AG04450 (cell line): ENCODE measurements at places on chromosomes 2 and 18.
A peak's percentile ranks its signal among the peaks of the same experiment; 100 is the strongest.

GRCh38 chr2:101770726-101771125 lies 73.2 kb downstream of the MAP4K4 start:
- no peak for DNase-seq

GRCh38 chr2:126912201-126912600 lies 13.5 kb downstream of the TEX51 start:
- no peak for DNase-seq

DNA sequence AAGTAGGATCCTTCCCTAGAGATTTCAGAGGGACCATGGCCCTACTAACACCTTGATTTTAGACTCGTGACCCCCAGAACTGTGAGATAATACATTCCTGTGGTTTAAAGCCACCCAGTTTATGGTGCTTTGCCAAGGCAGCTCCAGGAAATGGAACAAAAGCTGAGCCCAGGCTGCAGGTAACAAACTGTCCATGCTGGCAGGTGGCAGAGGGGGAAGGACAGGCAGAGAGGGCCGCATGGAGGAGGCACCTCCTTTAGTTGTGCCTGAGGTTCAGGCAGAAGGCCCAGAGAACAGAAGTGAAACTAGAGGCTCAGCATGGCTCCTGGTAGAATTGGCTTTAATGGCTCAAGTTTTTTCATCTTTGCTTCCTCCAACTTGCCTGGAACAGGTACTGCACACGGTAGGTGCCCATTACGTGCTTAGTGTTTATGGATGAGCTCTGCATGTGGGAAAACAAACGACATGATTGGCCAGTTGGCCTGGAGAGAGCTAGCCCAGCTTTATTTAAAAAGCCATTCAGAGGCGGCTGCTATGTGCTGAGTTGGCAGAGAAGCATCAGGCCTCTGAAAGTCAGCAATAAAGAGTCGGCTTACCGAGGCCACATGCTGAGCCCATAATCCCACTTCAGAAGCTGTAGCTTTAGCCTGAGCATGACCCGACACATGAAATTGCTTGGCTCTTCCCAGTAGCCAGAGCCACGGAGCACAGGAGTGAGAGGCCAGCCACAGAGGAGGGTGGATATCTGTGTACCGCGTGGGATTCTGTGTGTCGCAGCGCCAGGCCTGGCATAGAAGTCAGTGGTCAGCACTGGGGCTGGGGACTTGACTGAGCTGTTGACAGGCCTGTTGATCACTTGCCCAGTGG lies 36.5 kb downstream of the HS1BP3 start:
- no peak for DNase-seq

GRCh38 chr2:19796035-19796695 lies 105.6 kb downstream of the TTC32 start:
- DNase-seq: no peak

GRCh38 chr18:58535340-58536201 lies 93.3 kb downstream of the ALPK2 start:
- no peak for DNase-seq

DNA sequence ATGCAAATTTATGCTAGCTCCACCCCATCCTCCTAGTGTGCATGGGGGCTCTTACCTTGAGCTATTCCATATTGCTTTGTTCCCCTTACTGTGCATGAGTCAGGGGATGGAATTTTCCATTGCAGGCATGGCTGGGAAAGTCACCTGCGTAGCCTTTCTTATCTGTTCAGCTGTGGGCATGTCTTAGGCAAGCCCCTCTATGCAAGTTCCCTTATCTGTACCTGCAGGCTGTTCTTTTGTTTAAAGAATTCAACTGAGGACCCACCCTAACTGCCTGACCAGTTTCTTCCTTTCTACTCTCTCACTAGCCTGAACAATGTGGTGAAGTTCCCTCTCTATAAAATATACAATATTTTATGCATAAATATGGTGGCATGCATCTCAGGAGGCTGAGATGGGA lies 54.2 kb upstream of the CDCA7 start:
- no peak for DNase-seq

DNA sequence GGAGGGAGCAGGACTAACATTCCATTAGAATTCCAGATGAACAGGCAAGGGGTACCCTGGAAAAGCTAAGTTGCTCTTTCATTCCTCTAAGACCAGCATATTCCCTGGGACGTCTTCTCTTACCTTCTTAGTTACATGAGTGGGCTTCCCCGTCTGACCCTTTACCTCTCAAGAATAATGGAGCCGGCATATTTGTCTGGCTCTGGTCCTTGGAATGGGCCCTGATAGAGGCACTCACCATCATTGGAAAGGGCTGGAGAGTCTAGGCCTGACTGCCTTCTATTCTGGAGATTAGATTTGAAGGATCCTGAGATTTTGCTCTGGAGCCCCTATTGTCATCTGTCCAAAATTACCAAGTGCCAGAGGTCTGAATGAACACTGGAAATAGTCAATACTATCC lies 347.5 kb downstream of the MYCN start:
- DNase-seq: no peak

DNA sequence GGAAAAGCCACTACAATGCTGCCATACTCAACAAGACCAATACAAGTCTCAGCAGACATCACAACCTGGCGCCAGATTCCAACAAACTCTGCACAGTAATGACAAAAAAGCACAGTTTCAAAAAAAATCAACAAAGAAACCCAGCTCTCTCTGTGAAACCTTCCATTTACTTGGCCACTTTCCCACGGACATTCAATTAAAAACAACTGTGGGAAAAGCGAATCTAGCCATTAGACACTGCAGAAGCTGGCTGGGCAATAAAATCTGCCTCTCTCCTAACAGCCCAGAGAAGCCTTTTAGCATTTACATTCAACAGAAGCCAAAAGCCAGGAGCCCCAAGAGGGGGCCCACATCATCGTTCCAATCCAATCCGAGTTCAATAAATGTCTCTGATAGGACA lies 128.9 kb downstream of the HDAC4 start:
- no peak for DNase-seq

DNA sequence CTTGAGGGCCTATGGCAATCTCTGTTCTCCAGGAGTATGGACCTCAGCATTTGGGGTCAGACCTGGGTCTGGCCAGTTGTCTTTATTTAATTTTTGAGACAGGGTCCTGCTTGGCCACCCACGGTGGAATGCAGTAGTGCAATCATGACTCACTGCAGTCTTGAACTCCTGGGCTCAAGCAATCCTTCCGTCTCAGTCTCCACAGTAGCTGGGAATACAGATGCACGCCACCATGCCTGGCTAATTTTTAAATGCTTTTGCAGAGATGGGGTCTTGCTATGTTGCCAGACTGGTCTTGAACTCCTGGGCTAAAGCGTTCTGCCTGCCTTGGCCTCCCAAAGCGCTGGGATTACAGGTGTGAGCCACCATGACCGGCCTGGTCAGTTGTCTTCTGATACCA lies 46.4 kb upstream of the INHBB start:
- no peak for DNase-seq

GRCh38 chr2:84175970-84176369 lies 283.1 kb downstream of the SUCLG1 start:
- no peak for DNase-seq

DNA sequence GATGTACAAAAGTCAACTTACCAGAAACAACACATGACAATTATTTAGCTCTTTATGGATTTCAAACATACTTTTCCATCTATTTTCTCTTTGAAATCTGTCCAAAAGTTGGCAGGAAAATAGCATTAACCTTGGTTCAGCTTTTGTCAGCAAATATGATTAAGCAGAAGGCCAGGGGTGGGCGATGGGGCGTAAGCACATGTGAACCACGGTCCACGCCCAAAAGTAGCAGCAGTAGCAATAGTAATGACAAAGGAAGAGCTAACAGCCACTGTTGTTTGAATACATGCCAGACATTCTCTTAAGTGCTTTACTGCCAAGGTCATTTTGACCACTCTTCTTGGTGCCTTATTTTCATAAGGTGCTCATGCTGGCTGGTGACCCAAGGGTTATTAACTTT lies 73.5 kb downstream of the ANTXR1 start:
- no peak for DNase-seq

DNA sequence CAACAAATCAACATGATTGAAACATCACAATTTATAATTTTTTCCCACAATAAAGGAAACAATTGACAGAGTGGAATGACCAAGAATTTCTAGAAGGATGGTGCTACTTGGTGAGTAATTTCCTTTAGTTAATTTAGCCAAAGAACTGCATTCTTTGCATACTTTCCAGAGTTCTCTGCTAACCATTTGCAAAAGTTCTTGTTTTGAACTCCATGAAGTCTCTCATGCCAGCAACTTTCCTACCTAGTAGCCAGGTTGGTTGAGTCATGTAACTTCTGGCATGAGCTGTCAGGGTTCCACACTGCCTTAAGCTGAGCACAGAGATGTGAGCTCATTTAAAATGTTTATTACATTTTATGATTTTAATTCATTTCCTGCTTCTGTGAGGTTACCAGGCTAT lies 539.6 kb downstream of the PID1 start:
- peak; percentile 8 for DNase-seq
